ENCODE measurements at places on chromosomes 5 and 9.
A peak's percentile ranks its signal among the peaks of the same experiment; 100 is the strongest.

DNA sequence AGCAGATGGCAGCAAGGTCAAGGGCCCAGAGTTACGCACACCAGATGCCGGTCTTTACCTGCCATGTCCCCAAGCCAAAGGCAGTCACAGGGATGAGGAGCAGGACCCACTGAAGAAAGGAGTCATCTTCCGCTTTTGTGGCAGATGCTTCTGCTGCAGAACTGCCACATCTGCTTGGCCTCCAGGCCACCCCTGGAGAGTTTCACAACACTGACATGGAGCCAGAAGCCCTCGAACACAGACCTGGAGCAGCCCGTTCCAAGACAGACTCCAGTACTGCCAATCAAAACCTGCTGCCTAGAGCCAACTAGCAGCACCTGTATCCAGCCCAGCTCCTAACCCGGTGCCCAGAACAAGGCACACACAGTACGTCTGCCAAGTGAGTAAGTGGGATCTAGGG, 1.5 kb downstream of the SURF1 start:
- DNase-seq: no peak

GRCh38 chr5:157222506-157223230, 42.0 kb downstream of the ITK start:
- DNase-seq: no peak

DNA sequence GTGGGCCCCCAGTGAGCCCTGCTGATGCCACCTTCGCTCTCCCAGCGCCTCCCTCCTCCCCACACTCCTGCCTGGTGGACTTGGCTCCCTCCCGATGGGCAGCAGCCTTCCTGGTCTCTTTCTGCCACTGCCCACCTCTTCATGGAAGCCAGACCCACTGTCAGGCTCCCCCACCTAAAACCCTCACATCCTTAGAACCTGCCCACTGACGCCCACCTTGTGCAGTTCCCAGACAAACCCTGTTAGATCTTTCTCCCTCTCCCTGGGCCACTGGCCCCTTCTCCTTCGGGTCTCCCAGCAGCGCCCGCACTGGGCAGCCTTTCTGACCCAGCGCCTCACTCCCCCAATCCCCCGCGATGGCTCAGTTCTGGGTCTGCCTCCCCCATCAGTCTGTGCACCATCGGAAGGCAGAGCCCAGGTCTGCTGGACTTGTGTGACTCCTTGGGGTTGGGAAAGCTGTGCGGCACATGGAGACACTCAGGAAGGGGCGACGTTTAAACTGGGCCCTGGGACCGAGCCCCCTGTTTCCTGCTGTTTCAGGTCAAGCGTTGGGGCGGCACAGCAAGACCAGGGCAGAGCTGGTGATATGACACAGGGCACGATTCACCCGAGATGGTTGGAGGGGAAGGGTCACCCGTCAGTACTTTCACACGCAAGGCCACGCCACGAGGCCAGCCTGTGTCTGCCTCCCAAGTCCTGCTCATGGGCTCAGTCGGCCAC, 17.4 kb downstream of the MYMK start:
- DNase-seq: no peak

- no peak for DNase-seq
These were observed 124.7 kb downstream of the TLE1 start for GRCh38 chr9:81564632-81565031.

DNA sequence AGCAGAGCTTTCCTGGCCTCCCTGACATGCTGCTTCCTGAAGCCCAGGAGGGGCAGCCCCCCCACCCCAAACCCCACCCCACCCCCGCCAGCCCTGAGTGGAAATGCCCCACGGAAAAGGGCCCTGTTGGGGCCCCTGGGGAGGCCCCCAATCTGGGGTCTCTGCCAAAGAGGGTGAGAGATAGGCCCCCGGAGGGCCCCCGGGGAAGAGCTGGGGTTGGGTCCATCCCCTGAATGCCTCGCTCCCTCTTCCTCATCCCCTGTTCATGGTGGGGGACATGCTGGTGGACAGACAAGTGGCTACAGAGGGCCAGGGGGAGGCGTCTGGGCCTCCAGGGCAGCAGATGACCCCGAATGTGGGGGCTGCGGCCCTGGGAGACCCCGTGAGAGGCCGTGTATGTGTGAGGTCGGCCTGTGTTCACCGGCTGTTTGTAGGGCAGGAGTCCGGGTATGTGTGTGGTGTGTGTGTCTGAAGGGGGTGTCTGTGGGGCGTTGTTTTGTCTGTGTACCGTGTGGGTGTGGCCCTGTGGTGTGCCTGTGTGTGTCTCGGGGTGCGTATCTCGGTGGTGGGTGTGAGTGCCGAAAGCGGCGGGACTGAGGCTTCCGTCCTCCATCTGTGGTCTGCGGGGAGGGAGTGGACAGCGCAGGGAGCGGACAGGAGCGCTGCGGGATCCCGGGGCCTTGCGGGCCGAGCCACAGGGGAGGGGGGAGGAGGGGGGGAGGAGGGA, 11.3 kb downstream of the C9orf50 start:
- DNase-seq: no peak

- DNase-seq: no peak
These were observed 1.3 kb downstream of the UBE2R2 start for GRCh38 chr9:33818167-33818846.

DNA sequence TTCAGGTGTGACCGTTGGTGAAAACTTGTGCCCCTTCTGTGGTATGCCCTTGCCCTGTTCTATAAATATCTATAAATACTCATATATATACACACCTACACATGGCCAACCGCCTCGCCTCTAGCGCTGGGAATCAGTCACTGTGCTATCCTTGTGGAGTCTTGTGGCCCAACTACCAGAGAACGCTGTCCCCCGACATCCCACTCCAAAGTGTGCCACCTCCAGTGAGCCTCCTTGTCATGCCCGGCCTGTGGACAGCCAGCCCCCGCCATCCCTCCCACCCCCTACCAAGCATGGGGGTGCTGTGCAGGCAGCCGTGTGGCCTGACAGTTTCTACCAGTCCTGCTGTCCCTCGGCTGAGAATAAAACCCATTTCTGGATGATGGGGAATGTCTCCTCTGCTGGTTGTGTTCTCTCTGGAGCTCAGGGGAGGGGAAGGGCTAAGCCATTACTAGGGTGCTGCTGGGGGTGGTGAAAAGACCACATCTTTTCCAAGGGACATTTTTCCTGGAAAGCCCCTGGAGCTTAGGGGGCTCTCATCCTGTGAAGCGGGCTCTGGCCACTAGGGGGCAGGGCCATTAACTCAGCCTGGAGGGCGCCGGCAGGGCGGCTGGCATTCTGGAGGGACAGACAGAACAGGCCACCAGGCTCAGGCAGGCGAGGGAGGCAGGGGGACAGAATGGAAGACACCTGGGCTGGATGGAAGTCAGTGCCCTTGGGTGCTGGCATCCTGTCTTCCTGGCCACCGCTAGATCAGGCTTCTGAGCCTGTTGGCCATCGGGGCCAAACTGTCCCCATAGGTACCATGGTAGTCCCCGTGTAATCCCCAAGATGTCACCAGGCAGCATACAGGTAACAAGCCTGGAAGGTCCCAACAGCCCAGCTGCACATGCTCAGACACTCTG, 20.7 kb downstream of the GOLGA2 start:
- peak; percentile 37 for DNase-seq

GRCh38 chr9:76688471-76689238, 75.6 kb upstream of the PCA3 start:
- DNase-seq: no peak

DNA sequence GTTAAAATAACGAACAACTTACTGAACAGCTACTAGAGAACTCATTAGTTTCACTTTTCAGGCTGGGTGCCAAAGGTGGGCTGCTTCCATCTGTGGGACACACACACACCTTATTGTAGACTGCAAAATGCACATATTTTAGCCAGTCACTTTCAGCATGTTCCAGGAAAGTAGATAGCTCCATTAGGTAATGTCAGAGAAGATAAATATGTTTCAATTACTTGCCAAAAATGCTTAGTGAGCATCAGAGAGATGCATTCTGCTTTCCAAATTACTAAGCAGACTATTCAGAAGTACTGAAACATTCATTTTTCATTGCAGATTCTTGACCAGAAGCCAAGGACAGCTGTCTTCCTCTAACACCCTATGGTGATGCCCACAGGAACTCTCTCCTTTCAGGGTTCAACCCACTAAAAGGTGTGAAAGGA, 56.2 kb upstream of the APC start:
- DNase-seq: no peak

- DNase-seq: no peak
These were observed 307.8 kb downstream of the RAB3C start for GRCh38 chr5:58890701-58891085.

DNA sequence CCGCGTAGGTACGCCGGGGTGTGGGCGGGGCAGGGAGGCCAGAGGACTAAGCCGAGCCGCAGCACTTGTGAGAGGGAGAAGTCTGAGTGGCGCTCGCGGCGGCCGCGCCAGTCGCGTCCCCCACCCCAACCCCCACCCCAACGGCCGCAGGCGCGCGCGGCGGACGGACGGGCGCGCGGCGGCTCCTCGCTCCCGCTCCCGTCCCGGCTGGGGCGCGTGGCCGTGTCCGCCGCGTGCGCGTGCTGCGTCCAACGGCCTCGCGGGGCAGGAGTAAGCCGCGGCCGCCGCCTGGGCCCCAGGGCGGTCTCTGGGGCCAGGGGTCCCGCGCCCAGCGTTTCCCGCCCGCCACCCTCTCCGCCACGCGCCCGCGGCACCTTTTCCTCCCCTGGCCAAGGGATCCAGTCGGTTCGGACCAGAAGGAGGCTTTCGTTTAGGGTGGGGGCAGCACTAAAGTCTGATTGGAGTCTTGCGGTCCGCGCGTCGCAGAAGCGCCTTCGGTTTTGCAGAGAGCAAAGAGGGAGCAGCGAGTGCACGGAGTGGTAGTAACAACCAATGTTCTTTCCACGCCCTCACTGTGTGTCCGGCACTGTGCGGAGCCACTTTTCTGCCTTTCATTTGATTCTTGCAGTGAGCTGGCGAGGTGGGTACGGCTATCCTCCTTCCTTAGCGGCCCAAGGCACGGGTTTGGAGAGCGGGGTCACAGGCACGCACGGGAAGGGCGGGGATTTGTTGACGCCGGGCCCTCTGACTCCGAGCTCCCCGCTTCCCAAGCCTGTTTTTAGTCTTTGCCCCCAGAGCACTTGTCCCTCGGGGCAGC, 483 bp downstream of the G3BP1 start:
- DNase-seq: peak; percentile 14

- DNase-seq: no peak
These were observed 2.3 kb downstream of the GRHPR start for GRCh38 chr9:37424686-37425297.

DNA sequence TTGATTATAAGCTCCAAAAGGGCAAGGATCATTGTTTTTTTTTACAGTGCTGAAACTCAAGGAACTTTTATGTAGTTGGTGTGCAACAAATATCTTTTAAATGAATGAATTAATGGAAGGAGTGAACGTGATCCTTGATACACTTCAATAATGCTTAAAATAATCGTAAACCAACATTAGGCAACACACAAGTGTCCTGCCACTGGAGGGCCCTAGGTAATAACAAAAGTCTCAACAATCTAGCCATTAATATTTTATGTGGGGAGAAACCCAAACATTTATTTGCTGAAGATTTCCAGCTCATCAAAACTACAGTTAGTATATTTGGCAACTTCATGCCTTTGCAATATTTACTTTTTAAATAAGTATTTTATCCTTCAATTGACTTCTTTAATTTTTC, 309.0 kb upstream of the FBXL7 start:
- DNase-seq: no peak

DNA sequence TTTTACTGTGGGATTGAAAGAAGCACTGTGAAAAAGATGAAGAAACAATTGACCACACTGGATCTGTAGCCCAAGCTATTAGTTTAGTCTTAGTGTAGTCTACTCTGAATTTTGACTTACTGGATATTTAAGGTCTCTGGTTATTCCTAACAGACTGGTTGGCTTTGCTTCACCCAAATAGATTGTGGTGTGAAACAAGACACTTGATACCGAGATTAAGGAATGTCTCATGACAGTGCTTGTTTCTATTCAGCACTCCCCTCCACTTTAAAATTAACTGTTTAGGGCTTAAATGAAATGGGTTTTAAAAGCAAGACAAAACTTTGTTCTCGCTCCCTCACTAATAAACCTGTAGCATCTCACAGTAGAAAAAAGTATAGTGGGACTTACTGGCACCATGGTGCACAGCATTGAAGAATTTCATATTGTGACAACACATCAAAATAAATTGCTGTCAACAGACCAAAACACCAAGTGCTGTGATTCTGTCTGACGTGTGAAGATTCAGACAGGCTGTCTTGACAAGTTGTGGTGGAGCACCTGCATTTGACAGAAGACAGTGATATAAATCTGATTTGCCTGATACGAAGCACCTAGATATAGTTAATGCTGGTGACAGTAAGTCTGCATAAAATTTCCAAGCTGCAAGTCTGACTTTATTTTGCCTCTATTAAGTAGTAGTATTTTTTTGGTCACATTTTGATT, 73.1 kb downstream of the PBX3 start:
- no peak for DNase-seq

DNA sequence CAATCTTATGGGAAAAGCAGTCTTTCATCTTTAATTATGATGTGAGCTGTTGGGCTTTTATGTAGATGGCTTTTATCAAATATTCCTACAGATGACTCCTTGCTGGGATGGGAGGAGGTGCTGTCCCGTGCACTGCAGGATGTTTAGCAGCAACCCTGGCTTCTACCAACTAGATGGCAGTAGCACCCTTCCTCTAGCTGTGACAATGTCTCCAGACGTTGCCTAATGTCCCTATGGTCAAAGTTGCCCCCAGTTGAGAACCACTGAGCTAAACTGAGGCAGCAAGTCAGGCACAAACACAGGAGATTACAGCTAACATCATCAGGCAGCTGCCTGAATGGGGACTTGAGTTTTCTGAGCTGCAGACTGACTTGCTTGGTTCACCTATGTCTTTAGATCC, 401.9 kb upstream of the PDE4D start:
- DNase-seq: no peak

- DNase-seq: no peak
These were observed 53.5 kb downstream of the FXN start for GRCh38 chr9:69089082-69089481.

DNA sequence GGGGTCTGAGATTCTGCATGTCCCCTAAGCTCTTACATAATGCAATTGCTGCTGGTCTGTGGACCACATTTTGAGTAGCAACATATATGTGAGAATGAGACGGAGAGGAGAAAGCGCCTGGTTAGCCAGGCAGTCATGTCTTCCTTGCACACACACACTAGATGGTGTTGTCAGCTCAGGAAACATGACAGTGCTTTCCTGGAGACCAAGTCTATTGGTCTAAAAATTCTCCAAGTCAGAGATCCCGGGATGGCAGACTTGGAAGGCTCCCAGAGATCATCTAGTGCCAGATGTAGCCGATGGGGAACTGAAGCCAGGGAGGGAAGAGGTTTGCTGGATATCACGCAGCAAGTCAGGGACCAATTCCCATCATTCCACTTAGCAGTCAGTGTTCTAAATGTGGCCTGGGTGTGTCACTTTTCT, 53.4 kb downstream of the GALNT12 start:
- no peak for DNase-seq

DNA sequence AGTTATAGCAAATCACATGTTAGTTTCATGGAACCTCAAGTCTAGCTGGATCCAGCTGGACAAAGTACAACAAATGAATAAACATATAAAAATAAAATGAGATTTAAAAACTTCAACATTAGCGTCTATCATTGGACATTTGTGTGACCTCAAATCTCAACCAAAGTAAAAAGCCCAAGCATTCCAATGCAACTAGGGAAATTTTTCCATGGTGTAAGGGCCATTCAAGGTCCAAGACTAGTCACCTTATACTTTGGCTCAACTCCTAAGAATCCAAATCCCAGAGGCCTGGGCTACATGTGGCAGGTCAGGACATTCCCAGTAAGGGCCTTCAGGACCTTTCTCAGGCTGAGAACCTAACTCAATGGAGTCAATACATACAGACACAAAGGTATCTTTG, 137.4 kb upstream of the DMAC1 start:
- DNase-seq: no peak
